ENCODE measurements at places on chromosomes 7 and 10.

DNA sequence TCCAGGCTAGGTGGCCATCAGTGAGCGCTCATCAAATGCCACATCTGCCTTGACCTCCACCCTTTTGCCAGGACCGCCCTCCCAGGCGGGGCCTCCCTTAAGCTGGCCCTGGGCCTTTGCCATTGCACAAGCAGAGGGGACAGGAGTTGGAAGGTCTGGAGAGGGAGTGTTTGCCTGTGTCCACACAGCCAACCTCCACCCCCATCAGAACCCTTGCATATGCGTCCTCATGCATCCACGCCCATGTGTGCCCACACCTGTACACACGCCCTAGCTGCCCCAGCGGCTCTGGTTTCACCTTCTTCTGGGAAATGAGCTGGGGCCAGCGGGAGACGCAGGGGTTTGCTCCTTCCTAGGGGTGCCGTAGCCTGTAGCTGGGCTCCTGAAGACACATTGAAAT is 64.0 kb downstream of the NEURL1 start:
- no peak for DNase-seq

GRCh38 chr10:30068492-30069223 is 9.3 kb upstream of the JCAD start:
- DNase-seq = no peak

- no peak for DNase-seq
Observed at GRCh38 chr10:92848037-92848440, 281 bp upstream of the EXOC6 start.

- DNase-seq = no peak
Observed at GRCh38 chr10:124401633-124402032, 17.1 kb downstream of the OAT start.

GRCh38 chr7:35825974-35826373 is 25.1 kb downstream of the SEPTIN7 start:
- DNase-seq = no peak

GRCh38 chr10:125482637-125483036 is 200.3 kb downstream of the TEX36 start:
- DNase-seq = no peak

DNA sequence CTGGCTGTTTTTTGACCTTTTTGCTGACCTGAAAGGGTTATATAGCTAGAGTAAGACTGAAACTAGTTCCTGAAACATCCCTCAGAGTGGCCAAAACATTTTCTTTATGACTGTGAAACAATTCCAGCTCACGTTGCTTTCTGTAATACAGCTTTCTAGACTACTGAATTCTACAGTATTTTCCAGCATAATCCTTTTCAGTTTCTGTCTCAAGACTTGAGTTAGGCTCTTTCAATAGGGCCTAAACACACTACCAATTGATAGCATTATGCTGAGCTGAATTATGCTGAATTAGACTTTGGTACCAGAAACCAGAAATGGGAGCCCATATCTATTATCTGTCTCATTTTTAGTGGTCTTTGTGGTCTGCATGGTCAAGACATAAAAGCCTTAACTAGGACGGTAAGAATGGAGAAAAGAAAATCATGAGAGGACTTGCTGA is 72.6 kb downstream of the EPDR1 start:
- DNase-seq = no peak

GRCh38 chr10:76514321-76514720 is 1082.9 kb downstream of the LRMDA start:
- DNase-seq = no peak

- DNase-seq = peak; percentile 93
Observed at GRCh38 chr10:12195603-12196506, at the start of the genes CDC123 and NUDT5. CDC123 (plus strand) TSS chr10:12196188; CDS start chr10:12196246, 58 bp downstream. NUDT5 (minus strand) TSS chr10:12195891; CDS start chr10:12186291, 9,600 bp downstream.

DNA sequence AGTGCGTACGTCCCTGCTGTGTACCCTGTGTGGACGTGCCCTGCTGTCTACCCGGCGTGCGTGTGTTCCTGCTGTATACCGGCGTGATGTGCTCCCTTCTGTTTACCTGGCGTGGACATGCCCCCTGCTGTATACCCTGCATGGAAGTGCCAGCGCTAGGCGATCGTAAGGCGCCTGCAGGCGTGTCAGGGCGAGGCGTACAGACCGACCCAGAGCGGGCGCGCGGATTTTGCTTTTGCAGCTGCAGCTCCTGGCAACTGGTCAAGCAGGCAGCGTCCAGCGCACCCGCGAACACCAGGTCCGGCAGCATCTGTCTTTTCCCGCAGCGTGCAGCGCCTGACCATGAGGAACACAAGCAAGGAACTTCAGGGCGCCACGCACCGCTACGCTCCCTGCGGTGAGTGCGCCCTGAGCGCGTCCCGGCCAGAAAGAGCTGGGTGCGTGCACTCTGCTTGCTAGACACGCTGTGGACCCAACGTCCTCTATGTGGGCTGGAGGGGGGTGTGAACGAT is 680 bp downstream of the C7orf57 start:
- no peak for DNase-seq

DNA sequence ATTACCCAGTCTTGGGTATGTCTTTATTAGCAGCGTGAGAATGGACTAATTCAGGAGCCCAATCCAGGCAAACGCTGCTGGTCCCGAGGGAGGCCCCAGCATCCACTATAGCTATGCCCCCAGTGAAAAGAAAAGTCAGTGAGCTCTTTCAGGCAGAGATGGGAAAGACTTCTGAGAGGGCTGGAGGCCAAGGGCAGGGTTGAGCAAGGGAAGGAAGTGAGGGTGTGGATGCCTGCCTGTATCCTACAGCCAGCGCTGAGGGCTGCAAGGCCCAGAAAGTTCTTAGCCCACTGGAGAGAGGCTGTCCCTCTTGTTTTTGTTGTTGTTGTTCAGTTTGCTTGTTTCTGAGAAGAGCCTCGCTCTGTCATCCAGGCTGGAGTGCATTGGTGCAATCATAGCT is 261.6 kb downstream of the ZEB1 start:
- DNase-seq = no peak

GRCh38 chr10:100718197-100718742 is 27.1 kb upstream of the PAX2 start:
- no peak for DNase-seq

DNA sequence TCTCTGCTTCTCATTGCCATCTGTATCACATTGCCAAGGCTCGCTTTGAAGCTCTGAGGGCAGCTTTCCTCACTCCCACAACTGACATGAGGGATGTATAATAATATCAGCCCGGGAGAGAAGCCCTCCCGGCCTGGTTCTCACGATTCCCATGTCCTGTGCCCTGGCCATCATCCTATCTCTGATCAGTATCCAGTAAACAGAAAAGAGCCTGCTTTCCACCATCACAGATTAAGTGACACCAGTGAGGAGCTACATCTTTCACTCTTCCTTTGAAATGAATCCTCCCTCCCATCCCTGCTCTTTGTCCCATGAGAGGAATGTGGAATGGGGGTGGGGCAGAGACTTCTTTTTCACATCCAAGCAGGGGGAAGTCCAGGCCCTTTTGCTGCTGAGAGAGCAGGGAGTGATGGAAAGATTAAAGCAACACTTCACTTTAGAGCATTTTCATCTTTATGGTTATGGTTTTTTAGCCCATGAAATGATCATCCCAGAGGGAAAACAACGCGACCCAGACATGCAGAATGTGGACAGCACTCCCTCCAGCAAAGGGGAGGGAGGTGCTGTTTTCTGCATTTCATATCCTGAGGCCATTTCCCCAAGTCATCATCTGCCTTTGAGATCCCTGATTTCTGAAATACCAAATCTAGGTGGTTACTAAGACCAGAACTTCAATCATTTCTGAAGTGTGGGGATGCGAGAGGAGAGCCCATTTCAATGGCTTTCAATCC is 84.6 kb upstream of the LYZL1 start:
- DNase-seq = no peak

GRCh38 chr7:66894463-66895080 is 26.5 kb upstream of the TMEM248 start:
- no peak for DNase-seq

GRCh38 chr7:66682350-66683093 is 53.8 kb downstream of the KCTD7 start:
- no peak for DNase-seq

DNA sequence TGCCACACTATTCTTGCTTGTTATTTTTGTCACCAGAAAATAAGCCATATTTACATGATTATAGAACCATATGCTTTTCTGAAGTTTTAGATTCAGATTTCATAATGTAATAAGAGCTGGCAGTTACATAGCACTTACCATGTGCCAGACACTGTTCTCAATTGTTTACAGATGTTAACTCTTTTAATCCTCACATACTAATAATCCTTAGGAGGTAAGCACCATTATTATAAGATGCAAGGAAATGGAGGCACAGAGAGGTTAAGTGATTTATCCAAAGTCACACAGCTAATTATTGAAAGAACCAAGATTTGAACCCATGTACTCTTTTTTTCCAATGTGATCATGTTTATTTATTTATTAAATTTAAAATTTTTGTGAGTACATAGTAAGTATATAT is 57.2 kb downstream of the CREB5 start:
- no peak for DNase-seq

DNA sequence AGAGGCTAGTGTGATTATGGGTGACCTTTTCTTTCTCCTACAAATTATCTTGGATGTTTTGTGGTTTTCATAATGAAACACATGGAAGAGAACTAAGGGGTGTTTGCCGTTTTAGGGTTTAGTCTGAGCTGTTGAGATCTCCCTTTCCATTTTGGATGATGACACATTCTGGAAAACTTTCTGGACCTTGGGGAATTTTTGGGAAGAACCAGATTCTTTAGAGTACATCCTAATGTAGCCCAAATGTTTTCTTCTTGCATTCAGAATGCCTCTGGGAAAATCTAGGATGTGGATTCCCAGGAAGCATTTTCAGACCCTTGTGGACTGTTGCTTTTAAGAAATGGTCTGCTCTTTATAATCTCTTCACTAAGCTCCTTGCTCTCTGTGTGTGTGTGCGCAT is 165.7 kb downstream of the SORCS3 start:
- DNase-seq = no peak

- no peak for DNase-seq
Observed at GRCh38 chr7:118969370-118969769, 744.9 kb downstream of the ANKRD7 start.

- peak; percentile 88 for DNase-seq
Observed at GRCh38 chr7:455110-455928, 64.3 kb downstream of the PDGFA start.

DNA sequence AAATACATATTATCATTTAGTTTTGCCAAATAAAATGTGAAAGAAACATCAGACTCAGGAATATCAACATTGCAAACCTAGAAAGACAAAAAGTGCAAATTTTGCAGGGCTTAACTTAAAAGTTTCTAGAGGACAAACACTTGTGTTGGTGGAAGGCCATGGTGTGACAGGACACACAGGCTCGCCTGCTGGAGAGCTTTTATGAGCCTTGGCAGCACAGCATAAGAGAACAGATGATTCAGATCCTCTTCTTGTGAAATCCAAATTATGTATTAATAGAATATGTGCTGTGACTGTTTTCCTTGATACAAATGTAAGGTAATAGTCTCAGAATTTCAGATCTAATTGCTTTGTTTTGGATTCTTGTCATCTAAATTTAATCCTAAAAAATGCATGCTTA is 72.9 kb upstream of the ABCB5 start:
- DNase-seq = no peak

DNA sequence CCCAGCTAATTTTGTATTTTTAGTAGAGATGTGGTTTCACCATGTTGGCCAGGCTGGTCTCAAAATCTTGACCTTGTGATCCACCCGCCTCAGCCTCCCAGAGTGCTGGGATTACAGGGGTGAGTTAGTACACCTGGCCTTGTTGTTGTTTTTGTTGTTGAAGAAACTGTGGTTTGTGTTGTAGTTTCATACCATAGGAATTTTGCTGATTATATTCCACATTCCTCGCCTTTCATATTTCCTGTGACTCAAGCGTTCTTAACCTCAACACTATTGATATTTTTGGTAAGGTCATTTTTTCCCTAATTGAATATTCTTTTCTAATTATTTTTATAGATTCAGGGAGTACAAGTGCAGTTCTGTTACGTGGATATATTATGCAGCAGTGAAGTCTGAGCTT is 16.7 kb downstream of the LIPF start:
- no peak for DNase-seq

GRCh38 chr10:9051328-9051974 is 997.0 kb downstream of the GATA3 start:
- no peak for DNase-seq

GRCh38 chr10:47121336-47121735 is 178.7 kb upstream of the GDF10 start:
- DNase-seq = no peak

DNA sequence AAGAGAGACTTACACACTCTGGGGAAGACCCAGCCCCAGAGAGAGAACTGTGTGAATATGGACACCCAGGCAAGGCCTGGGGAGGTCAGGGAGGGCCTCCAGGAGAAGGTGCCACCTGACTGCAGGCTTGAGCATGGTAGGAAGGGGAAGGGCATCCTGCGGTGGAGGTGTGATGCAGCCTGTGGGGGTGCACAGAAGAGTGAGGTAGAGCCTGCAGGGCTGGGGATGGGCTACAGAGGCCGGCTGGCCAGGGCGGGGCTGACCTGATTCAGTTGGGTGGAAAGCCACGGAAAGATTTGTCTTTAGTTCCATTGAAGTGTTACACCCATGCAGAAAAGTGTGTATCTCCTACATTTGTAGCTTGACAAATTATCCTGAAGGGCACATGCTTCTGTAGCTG is 47.6 kb downstream of the ZMIZ1 start:
- no peak for DNase-seq

GRCh38 chr7:1044189-1045068 is at the start of gene GPR146:
GPR146 (plus strand) TSS chr7:1044546; CDS start chr7:1057516, 12,970 bp downstream.
- DNase-seq = peak; percentile 100

DNA sequence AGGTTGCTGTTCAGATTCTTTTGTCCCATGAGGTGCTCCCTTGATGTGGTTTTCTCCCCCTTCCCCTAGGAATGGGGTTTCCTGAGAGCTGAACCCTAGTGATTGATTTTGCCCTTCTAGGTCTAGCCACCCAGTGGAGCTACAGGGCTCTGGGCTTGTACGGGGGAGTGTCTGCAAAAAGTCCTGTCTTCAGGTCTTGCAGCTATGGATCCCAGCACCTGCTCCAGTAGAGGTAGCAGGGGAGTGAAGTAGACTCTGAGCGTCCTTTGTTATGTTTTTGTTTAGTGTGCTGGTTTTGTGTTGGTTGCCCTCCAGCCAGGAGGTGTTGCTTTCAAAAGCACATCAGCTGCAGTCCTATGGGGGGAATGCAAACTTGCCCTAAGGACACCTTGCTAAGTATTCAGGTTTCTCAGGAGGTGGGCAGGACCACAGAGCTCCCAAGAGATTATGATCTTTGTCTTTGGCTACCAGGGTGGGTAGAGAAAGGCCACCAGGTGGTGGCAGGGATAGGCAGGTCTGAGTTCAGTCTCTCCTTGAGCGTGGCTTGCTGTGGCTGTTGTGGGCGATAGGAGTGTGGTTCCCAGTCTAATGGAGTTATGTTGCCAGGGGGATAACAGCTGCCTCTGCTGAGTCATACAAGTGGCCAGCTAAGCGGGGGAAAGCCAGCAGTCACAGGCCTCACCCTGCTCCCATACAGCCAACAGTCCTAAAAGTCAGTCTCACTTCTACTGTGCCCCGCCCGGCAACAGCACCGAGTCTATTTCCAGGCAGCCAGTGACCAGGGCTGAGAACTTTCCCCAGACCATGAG is 92.4 kb upstream of the JCAD start:
- peak; percentile 72 for DNase-seq

- no peak for DNase-seq
Observed at GRCh38 chr10:59222788-59223187, 46.3 kb downstream of the PHYHIPL start.

- DNase-seq = peak; percentile 7
Observed at GRCh38 chr7:4833691-4834600, 27.9 kb downstream of the PAPOLB start.

GRCh38 chr10:48517911-48518811 is 86.7 kb downstream of the ARHGAP22 start:
- DNase-seq = no peak

GRCh38 chr10:87880336-87880735 is 16.9 kb downstream of the PTEN start:
- DNase-seq = no peak

Data from urothelium cell line (cell line).